Ovary (tissue), 10 donors: ENCODE measurements at places on chromosomes 12 and 14. TPM values are rescaled to one million over a fixed set of nuclear protein-coding genes. Genes with fewer than 3 reads are reported as not detected.

DNA sequence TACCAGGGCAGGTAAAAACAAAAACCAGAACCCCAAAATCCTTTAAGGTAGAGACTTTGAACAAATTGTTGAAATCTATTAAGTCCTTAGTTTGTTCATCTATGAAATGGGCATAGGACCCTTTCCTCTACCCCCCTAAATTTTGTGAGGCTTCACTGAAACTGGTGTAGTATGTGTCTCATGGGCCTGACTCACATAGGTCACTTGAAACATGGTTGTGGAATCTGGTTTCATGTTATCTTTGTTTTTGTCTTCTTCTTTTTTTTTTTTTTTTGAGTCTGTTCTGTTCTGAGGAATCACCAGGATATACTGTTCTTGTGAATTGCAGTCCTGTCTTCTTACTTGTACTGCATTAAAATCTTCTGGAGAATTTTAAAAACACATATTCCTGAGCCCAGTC is 202.2 kb downstream of the KTN1 start:
- no peak for DNase-seq

- no peak for DNase-seq
Observed at GRCh38 chr12:76035045-76035444, 3.5 kb upstream of the PHLDA1 start.

P3H3 gene
- total RNA-seq = 73.0 TPM

PPP4R4 gene
- 11.2 TPM for total RNA-seq

DNA sequence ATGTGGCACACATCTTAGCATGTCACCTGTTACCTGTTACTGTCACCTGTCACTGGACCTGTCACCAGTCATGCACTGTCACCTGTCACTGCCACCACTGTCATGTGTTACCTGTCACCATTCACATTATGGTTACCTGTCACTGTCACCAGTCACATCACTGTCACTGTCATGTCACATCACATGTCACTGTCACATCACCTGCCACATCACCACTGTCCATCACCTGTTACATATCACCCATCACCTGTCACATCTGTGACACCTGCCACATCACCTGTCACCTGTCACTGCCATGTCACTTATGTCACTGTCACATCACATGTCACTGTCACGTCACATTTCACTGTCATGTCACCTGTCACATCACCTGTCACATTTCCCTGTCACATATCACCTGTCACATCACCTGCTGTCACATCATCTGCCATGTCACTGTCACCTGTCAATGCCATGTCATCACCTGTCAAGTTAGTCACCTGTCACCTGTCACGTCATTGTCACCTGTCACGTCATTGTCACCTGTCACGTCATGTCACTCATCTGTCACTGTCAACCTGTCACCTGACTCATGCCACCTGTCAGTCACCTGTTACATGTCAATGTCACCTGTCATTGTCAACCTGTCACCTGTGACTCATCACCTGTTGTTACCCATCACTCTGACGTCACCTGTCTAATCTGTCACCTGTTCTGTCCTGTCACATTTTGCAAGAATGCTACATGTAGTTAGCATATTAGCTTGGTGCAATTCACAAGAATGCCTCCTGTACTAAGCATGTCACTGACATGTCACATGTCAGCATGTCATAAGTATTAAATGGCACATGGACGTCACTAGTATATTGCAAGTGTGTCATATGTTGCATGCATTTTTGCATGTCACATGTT is 29.0 kb upstream of the TESC start:
- DNase-seq = no peak

DNA sequence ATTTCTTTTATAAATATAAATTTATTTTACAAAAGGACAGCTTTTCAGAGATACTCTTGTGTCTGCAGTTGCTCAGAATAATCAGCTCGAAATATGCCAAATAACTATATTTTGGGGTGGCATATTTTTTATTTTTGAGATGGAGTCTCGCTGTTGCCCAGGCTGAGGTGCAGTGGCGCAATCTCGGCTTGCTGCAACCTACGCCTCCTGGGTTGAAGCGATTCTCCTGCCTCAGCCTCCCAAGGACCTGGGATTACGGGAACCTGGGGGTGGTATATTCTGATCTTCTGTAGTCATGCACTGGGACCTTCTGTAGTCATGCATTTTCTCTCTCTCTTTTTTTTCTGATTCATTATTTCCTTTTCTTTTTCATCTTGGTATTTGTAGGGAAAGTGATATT is 135.0 kb upstream of the AMIGO2 start:
- DNase-seq = no peak

GRCh38 chr14:63486738-63487137 is 56.4 kb downstream of the PPP2R5E start:
- DNase-seq = no peak

GRCh38 chr14:101706509-101707067 is 54.9 kb upstream of the PPP2R5C start:
- DNase-seq = no peak

DNA sequence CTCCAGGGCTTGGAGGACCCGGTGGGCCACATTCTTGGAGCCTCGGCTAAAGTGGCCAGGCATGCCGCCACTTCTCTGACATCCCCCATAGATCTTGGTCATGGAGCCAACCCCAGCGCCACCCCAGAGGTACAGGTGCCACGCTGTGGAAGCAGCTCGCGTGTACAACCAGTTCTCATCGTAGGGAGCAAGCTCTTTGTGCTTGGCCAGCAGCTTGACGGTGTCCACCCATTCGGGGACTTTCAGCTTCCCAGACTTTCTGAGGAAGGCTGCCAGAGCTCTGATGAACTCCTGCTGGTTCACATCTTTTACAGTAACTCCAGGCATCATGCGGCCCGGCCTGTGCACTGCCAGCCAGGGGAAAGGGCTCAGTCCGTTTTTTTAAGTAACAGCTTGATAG is 29.3 kb upstream of the EAPP start:
- DNase-seq = no peak

PLA2G1B gene
- total RNA-seq = 1.8 TPM

GRCh38 chr14:78448164-78449094 is 278.3 kb downstream of the NRXN3 start:
- DNase-seq = no peak

- no peak for DNase-seq
Observed at GRCh38 chr14:31477248-31477647, 10.6 kb downstream of the GPR33 start.

DNA sequence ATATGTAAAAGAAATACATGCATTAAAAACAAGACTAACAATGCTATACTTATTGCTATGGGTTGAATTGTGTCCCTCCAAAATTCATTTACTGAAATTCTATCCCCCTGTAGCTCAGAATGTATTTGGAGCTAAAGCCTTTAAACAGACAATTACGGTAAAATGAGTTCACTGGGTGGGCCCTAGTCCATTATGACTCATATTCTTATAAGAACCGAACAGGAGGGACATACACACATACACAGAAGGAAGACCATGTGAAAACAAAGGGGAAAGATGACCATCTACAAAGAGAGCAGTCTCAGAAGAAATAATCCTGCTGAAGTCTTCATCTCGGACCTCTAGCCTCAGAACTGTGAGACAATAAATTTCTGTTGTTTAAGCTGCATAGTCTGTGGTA is 77.1 kb upstream of the ANKS1B start:
- no peak for DNase-seq

DNA sequence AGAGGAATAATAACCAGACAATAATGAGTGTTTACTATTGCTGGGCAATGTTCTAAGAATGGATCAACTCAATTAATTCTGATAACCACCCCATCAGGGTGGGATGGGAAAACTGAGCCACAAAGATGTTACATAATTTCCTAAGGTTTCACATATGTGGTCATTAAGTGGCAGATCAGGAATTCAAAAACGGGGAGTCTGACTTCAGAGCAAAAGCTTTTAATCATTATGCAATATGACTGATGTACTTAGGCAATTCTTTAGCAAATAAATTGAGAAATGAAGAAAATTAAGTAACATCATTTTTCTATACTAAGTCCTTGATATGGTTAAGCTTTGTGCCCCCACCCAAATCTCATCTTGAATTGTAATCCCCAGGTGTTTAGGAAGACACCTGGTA is 53.4 kb downstream of the PLCZ1 start:
- no peak for DNase-seq

DNA sequence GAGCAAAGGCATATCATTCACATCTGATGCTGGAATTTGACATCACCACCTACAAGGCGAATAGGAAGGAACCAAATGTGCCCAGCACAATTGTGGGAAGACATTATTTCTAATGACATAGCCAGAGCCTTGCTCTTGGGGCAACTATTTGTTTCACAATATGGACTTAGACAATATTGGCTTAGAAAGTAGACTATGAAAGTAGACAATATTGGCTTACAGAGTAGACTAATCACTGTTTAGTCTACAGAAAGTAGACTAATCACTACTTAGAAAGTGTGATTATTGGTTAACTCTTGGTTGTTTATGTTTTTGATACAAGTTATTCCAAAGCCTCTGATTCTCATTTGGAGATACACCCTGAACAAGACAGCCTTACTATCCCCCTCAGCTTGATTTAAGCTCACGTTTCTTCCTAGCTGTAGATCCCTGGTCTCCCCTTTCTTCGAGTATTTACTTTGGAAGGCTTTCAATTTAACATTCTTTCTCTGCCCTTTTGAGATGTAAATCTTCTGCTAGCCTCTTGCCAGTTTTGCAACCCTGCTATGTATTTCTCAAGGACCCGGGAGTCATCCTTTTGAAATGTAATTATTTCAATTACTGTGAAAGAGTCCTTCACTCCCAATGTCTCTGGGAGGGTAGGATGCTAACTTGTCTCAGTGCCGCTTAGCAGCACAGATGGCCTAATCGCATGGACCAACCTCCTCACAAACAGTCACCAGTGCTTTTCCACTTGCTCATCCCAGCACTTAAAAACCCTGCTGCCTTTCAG is 843.2 kb downstream of the GALC start:
- no peak for DNase-seq

EEF1AKMT3 gene
- 12.9 TPM for total RNA-seq

KITLG gene
- 6.4 TPM for total RNA-seq

GRCh38 chr14:80269353-80269925 is 58.1 kb upstream of the DIO2 start:
- DNase-seq = no peak
